Immature natural killer cell (primary cell): ENCODE measurements at places on chromosomes 7 and 10.

GRCh38 chr7:27146491-27147198 lies 929 bp downstream of the HOXA6 start:
- no peak for DNase-seq

DNA sequence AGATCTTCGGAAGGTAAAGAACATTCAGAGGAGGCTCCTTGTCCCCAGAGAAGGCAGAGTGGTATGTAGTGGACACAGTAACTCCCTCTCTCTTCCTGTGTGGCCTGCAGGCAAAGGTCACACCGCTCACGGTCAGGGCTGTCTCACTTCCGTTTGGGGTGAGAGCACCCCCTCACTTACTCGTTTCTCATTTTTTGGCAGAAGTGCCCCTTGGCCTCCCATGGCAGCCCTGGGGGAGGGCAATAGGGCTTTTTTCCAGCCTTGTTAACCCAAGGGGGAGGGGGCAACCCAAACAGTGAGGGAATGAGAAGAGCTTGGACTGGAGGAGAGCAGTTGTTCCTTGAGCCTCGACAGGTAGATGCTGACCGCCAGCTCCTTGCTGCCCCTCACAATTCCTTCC lies 31.8 kb upstream of the SRGN start:
- DNase-seq: peak; percentile 47

GRCh38 chr7:74718336-74718735 lies 55.5 kb upstream of the NCF1 start:
- no peak for DNase-seq

- no peak for DNase-seq
Observed at GRCh38 chr7:27105301-27106031, 3.0 kb upstream of the HOXA2 start.

GRCh38 chr10:89646889-89647657 lies 2.0 kb upstream of the PANK1 start:
- DNase-seq: no peak

DNA sequence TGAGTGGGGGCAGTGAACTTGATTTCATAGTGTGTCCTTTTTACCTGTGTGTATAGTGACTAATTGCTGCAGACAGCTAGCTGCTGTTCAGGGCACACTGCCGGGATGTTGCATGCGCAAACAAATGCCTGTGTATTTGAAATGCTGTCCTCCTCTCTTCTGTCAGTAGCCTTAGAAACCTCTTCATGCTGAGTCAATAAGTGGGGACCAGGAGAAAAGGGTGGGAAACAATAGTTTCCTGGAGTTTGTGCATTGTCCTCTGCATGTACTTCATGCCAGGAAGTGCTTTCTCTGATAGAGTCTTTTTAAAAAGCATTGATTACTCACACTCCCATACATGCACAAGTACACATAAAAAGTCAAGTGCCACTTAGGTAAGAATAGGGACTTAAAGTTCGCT lies 1183.7 kb upstream of the CELF2 start:
- DNase-seq: no peak

DNA sequence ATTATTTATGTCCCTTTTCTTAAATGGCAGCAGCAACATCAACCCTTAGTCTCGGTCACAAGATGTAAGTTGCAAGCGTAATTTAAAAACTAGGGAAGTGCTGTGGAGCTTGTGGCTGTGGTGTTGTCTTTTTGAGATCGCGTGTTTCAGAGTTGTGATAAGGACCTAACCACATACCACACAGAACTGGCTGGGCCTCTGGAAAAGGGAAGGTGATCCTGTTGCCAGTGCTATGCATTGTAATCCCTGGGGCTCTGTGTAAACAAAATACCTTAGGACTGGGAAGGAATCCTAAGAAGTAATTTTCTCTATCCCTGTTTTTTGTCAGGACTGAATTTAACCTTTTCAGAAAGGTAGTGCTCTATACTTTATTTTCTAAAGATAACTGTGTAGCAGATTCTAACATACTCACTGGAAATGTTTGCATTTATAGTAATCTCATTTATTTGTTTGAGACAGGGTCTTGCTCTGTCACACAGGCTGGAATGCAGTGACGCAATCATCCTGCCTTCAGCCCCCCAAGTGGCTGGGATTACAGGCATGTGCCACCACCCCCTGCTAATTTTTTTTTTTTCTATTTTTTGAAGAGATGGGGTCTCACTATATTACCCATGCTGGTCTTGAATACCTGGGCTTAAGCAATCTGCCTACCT lies 60.4 kb downstream of the INPP5F start:
- DNase-seq: peak; percentile 7

DNA sequence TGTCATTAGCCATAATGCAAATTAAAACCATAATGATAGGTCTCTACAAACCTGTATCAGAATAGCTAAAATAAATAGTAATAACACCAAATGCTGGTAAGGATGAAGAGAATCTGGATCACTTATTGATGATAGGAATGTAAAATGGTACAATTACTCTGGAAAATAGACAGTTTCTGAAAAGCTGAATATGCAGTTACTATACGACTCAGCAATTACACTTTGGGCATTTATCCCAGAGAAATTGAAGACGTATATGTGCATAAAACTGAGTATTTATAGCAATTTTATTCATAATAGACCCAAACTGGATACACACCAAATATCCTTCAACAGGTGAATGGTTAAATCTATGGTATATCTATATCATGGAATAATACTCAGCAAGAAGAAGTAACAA lies 7.9 kb downstream of the RPA3 start:
- DNase-seq: no peak

GRCh38 chr10:32929634-32930033 lies 28.4 kb downstream of the ITGB1 start:
- DNase-seq: no peak

DNA sequence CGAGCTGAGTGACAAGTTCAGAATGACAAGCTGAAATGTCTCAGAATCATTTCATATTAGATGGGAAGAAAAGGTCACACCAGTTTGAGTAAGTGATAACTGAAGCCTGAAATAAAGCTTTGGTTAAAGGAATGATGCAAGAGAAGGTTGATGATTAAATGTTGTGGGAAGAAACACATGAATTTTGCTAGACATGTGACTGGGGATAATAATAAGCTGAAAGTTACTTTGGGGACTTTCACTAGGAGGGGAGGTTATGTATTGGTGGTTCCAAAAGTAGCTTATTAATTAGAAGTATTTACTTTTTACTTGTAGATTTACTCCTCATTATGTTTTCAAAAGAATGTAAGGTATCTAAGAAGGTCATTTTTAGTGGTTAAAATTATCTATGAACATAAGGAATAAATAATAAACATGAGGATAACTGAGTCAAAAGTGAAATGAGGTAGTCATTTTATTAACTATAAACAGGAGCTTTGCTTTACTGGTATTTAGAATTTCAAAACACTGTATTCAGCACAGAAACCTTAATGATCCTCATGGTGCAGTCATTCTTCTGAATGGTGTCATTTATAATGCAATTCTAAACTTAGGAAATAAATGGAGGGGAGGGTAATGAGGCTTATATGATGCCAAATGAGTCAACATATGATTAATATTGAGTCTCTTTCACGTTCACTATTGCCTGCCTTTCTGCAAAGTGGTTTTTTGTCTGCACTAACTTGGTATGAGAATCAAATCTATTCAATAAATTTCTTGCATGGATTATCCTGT lies 63.7 kb downstream of the PRKG1 start:
- no peak for DNase-seq
